ENCODE measurements at places on chromosomes 2 and 18.

- no peak for DNase-seq
Measured at GRCh38 chr2:94870440-94871225, 597 bp upstream of the TEKT4 start.

DNA sequence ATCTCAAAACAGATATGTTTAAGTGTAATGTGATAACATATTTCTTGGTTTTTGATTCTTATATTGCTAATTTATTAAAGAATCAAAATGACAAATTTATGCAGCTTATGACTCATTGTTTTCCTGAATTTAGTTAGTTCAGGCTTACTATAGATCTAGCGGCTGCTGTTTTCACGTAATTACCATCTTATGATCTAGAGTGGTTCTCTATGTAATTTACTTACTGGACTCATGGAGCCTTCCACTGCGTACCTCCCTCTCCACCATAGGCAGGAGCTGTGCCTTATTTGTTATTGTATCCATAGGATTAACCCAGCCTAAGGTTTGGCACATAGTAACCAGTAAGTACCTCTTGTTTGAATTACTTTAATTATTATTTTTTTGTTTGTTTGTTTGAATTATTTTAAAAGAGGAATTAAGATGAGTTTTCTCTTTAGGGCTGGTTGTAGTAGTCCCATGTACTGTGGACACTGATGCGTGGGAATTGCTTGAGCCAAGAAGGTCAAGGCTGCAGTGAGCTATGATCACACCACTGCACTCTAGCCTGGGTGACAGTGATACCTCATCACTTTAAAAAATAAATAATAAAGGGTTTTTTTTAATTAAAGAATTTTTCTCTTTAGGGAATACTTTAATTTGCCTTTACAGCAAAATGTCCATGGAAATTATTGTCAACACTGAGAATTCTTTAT lies 165.5 kb downstream of the PHLPP1 start:
- no peak for DNase-seq

DNA sequence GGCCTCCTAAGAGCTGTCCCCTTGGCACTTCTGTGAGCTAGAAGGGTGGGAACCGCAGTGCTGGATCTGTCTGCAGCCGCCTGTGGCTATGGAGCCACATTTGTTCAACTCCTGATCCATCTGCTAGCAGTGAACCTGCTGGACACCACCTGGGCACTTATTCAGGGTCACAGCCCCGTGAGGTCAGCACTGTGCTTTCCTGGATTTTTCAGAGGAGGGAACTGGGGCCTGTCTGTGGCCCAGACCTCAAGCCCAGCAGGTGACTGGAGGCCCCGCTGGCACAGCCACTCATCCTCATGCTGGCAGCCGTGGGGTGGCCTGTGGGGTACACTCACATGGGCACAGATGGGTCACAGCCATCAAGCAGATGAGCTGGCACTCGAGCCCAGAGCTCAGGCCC lies 155.3 kb downstream of the TFCP2L1 start:
- DNase-seq = no peak

DNA sequence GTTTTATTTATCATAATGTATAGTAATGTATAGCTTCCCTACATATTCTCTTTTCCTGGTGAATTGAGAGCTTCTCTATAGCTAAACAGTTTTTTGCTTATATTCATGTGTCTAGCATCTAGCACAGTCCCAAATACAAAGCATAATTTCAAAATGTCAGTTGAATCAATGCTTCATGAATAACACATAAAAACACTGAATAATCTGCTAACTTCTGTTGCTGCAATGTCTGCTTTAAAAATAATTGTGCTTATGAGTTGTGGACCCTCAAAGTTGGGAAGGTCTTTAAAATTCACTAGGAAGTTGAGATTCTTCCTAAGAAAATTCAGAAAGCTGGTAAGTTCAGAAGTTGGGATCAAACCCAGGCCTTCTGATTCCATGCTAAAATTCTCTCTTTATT lies 600.9 kb upstream of the FAM98A start:
- no peak for DNase-seq
